WTC11 (cell line): ENCODE measurements at places on chromosomes 13 and 19.

- DNase-seq: no peak
Observed at GRCh38 chr19:50794074-50794875, 4.1 kb downstream of the ACP4 start.

GRCh38 chr13:30608364-30608763 lies 9.4 kb upstream of the USPL1 start:
- DNase-seq: no peak

- DNase-seq: no peak
Observed at GRCh38 chr13:97339988-97340749, 93.8 kb upstream of the RAP2A start.

DNA sequence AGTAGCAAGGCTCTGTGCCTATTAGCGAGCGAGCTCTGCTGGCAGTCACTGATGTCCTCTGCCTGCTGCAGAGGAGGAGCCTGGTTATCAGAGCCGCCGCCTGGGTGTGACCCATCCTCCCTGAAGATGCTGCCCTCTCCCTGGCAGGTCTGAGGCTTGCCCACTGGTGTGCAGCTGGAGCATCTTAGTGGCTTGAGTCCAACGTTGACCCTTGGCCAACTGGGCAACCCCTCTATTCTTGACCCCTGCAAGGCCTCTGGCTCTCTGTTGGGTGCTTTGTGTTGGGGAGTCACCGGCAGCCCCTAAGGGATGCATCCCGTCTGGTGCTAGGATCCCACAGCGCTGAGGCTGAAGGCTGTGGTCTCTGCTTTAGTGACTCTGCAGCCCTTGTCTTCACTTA lies 277.9 kb upstream of the SOX1 start:
- DNase-seq: no peak

- DNase-seq: no peak
Observed at GRCh38 chr19:49324801-49325576, at the start of gene SLC6A16. Gene SLC6A16, minus strand, starts transcription at chr19:49325191. Its CDS starts 13,844 bp downstream, at chr19:49311347.

GRCh38 chr13:28671126-28671792 lies 12.3 kb downstream of the POMP start:
- DNase-seq: no peak

- DNase-seq: no peak
Observed at GRCh38 chr13:98786023-98786422, 33.6 kb upstream of the SLC15A1 start.

DNA sequence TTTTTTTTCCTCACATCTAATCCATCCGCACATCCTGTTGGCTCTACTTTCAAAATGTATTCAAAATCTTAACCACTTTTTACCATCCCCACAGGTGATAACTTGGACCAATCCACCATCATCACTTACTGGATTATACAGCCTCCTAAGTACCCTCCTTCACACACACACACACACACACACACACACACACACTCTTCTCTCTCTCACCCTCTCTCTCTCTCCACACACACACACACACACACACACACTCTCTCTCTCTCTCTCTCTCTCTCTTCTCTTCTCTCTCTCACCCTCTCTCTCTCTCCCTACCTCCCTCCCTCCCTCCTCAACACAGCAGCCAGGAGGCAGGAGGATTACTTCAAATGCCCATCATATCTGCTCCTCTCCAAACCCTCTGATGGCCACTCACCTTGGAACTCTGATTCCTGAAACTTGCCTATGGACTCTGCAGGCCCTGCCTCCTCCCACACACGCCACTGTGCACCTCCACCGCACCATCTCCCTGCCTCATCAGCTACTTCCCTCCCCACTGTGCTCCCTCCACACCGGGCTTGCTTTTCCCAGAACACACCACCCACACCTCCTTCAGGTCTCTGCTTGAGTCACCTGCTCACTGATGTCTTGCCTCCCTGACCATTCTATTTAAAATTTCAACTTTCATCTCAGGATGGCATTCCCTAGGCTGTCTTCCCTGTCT lies 39.7 kb downstream of the RCBTB2 start:
- DNase-seq: no peak

- no peak for DNase-seq
Observed at GRCh38 chr19:16367261-16367683, 42.6 kb downstream of the KLF2 start.

DNA sequence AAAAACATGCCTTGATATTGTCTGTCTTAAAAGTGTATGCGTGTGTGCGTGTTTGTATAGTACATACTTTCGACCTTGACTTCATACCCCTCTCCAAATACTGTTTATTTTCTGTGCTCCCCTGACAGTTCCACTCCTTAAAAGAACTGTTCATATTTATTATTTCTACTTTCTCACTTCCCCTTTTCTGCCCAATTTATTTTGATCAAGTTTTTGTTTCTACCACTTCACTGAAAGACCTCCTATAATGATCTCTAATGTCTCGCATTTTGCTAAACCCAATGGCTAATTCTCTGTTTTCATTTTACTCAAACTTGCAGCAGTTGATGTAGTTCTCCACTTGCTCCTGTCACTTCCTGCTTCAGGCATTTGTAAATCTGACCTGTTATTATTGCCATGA lies 426.1 kb upstream of the KLF12 start:
- DNase-seq: no peak

DNA sequence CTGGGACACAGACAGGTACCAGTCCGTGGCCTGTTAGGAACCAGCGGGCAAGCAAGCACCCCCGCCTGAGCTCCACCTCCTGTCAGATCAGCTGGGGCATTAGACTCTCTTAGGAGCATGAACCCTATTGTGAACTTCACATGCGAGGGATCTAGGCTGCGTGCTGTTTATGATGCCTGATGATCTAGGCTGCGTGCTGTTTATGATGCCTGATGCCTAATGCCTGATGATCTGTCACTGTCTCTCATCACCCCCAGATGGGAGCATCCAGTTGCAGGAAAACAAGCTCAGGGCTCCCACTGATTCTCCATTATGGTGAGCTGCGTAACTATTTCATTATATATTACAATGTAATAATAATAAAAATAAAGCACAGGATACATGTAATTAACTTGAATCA lies 3.6 kb downstream of the RASGRP4 start:
- DNase-seq: no peak

GRCh38 chr19:22526661-22527272 lies 104.6 kb upstream of the ZNF98 start:
- DNase-seq: no peak

DNA sequence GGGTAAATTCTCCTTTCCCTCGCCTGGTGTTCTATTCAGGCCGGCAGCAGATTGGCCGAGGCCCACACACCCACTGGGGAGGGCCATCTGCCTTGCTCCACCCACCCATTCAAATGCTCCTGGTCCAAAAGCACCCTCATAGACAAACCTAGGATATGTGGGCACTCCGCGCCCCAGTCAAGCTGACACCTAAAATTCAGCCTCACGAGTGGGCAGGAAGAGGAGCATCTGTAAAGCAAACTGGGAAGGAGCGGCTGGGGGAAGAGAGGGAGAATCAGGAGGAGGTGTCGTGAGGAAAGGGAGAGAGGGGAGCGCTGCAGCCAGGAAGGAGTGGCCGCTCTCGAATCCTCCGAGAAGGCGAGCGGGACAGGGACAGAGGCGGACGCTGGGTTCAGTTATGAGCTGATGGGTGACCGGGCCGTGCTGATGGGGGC lies 136.9 kb downstream of the USP12 start:
- DNase-seq: peak; percentile 39

- DNase-seq: no peak
Observed at GRCh38 chr19:10467104-10467706, 36.0 kb downstream of the KEAP1 start.

DNA sequence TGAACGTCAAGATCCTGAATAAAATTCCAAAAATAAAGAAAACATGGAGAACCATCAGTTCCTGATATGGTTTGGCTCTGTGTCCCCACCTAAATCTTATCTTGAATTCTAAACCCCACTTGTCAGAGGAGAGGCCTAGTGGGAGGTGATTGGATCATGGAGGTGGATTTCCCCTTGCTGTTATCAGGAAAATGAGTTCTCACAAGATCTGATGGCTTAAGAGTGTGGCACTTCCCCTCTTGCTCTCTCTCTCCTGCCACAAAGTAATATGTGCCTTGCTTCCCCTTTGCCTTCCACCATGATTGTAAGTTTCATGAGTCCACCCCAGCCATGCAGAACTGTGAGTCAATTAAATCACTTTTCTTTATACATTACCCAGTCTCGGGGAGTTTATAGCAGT lies 827.4 kb downstream of the GPC5 start:
- DNase-seq: no peak

DNA sequence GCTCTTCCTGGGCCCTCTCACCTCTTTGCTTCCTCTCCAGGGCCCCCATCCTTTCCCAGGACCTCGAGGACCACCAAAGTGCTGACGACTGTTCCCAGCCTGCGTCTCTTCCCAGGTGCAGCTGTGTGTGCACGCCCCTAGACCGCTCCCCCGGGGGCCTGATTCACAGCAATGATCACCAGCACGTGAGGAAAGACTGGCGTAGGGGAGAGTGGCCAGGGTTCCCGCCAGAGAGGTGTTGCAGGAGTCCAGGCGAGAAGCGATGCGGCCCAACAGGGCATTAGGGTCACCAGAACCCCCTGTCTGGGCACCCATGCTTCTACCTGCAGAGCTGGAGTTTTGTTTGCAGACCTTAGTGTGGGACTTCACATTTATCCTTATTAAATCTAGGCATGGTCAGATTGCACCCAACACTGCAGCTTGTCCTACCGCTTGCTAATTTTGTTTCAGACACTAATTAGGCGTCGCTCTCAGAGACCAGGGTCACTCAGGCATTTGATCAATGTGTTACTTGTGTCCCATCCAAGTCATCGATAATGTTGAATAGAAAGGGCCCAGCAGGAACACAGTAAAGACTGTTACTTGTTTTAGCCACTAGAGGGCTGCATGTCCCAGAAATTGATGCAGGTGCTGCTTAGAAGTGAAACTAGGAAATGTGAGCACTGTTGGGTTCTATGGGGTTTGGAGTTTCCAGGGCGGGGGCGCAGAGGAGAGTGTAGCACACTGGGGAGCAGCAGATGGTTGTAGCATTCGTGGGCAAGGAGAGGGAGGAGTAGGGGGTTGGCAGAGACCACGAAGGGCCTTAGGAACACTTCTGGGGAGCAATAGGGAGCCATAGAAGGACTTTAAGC lies 53.2 kb downstream of the CDADC1 start:
- peak; percentile 35 for DNase-seq

DNA sequence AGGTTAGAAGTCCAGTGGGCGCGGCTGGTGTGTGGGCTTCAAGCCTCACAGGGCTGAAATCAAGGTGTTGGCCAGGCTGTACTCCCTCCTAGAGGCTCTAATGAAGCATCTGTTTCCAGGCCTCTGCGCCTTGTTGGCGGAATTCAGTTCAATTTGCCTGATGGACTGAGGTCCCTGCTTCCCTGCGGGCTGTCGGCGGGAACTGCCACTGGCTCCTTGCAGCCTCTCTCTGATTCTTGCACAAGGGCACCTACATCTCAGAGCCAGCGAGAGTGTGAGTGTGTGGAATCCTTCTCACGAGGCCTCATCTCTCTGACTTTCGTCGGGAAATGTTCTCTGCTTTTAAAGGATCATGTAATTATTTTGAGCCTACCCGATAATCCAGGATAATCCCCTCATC lies 128.6 kb downstream of the DLEU7 start:
- DNase-seq: no peak

- no peak for DNase-seq
Observed at GRCh38 chr13:43153436-43154090, 130.2 kb downstream of the DNAJC15 start.

GRCh38 chr19:46497773-46498172 lies 2.1 kb upstream of the PNMA8B start:
- DNase-seq: no peak

- DNase-seq: no peak
Observed at GRCh38 chr19:45468159-45468651, 409 bp downstream of the FOSB start.

DNA sequence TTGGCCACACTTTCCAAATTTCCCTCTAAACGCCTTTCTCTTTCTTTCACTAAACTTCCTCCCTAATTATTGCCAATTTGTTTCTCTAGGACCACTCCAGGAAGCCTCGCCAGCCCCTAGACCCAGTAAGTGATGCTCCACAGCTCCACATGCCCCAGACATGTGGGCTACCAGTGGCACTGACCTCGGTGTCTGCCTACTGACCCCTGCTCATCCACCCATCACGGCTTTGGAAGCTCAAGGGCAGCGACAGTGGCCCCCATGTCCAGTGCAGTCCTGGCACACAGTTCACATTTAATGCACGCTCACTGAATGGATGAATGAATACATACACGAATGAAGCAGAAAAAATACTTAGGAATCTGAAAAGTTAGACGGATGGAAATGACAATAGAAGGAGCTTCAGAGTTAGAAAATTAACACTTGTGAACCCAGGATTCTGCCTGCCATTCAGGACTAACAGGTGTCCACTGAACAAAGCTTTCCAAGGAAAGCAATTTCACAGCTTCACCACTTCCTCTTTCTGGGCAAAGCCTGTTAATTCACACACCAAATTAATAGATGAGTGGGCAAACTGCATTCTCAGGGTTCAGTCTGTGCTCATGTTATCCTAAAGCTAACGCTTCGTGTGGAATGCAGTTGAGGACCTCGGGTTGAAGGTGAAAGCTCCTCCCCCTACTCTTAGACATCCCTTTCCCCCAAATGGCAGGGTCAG lies 50.9 kb downstream of the CCDC70 start:
- DNase-seq: no peak

DNA sequence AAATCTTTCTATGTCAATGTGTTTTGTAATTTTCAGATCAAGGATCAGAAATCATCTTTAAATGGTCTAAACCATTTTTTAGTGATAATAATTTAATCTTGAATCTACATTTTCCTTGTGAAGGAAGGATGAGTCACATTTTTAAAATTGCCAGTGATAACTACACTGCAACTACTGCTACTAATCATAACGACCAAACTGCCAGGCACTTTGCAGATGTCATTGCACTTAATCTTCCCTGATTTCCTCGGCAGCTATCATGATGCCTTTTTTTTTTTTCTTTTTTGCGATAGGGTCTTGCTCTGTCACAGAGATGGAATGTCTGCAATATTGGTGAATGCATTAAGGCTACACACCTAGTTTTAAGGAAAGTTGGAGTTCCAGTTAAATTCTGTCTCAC lies 41.4 kb upstream of the SLC10A2 start:
- no peak for DNase-seq

- DNase-seq: peak; percentile 28
Observed at GRCh38 chr13:67736646-67737420, 506.7 kb upstream of the PCDH9 start.

DNA sequence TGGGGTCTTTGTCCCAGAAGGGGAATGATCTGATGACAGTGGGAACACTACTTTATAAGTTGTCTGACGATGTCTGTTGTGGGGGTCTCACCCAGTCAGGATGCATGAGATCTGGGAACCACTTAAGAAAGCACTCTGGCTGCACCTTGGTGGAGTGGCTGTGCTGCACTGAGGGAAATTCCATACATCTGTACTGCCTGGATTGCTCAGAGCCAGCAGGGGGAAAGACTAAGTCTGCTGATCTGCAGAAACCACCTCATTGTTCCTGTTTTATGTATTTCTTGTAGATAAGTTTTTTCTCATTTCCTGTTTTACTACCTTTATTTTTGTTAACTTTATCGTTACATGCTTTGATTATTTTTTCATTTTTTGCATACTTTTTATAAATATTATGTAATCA lies 27.3 kb downstream of the ZNF430 start:
- DNase-seq: no peak
